ENCODE measurements at places on chromosomes 5 and 9. TPM values are rescaled to one million over a fixed set of nuclear protein-coding genes. Genes with fewer than 3 reads are reported as not detected.
A peak's percentile ranks its signal among the peaks of the same experiment; 100 is the strongest.

GRCh38 chr5:40681363-40682153, 1.8 kb downstream of the PTGER4 start:
- peak; percentile 69 for DNase-seq
- peak overlapping the region; percentile 93 for H3K4me3 ChIP-seq
- peaks cover 32% of the 10 kb centered on the region for H3K4me1 ChIP-seq
- no peaks in the 10 kb centered on the region for H3K27me3 ChIP-seq
- peak overlapping the region; percentile 96 for H3K27ac ChIP-seq
- peaks cover 66% of the 10 kb centered on the region for H3K36me3 ChIP-seq

DNA sequence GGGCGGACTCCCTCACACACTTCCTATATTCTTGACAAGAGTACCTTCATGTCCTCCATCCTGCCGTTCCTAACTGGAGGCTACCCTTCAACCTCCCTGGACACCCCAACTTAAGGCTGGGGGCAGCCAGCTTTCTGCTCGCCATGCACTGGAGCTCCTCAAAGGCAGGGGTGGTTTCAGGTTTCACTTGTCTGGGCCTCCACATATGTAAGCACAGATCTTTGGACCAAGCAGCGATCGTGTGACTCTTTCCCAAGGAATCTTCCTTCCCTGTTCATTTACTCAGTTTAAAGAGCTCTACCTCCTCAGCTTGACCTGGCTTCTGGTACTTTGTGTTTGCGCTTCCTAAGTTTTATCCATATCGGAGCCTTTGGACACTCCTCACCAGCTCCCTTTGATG, 34.2 kb upstream of the TRPC7 start:
- H3K4me3 ChIP-seq, result no peak overlapping the region
- H3K27ac ChIP-seq, result no peak overlapping the region
- no peaks in the 10 kb centered on the region for H3K4me1 ChIP-seq
- no peaks in the 10 kb centered on the region for H3K27me3 ChIP-seq

- H3K27ac ChIP-seq, result no peak overlapping the region
- no peak overlapping the region for H3K4me3 ChIP-seq
- peaks cover 44% of the 10 kb centered on the region for H3K4me1 ChIP-seq
- H3K27me3 ChIP-seq, result no peaks in the 10 kb centered on the region
- peaks cover 12% of the 10 kb centered on the region for H3K36me3 ChIP-seq
Measured at GRCh38 chr5:154276973-154277331, 86.4 kb downstream of the GALNT10 start.

GRCh38 chr9:78158286-78158685, 77.6 kb upstream of the CEP78 start:
- no peaks in the 10 kb centered on the region for H3K27me3 ChIP-seq
- no peaks in the 10 kb centered on the region for H3K36me3 ChIP-seq
- no peak overlapping the region for H3K27ac ChIP-seq
- no peak for DNase-seq
- no peak overlapping the region for H3K4me3 ChIP-seq
- no peaks in the 10 kb centered on the region for H3K4me1 ChIP-seq

- H3K4me3 ChIP-seq, result no peak overlapping the region
- no peaks in the 10 kb centered on the region for H3K36me3 ChIP-seq
- H3K4me1 ChIP-seq, result peaks cover 77% of the 10 kb centered on the region
- no peak for DNase-seq
- H3K27ac ChIP-seq, result peak overlapping the region; percentile 25
Measured at GRCh38 chr5:56145106-56145505, 88.0 kb downstream of the ANKRD55 start.

GRCh38 chr9:91421971-91422757, 1.5 kb downstream of the NFIL3 start:
- peak overlapping the region; percentile 98 for H3K4me3 ChIP-seq
- H3K27me3 ChIP-seq, result no peaks in the 10 kb centered on the region

DNA sequence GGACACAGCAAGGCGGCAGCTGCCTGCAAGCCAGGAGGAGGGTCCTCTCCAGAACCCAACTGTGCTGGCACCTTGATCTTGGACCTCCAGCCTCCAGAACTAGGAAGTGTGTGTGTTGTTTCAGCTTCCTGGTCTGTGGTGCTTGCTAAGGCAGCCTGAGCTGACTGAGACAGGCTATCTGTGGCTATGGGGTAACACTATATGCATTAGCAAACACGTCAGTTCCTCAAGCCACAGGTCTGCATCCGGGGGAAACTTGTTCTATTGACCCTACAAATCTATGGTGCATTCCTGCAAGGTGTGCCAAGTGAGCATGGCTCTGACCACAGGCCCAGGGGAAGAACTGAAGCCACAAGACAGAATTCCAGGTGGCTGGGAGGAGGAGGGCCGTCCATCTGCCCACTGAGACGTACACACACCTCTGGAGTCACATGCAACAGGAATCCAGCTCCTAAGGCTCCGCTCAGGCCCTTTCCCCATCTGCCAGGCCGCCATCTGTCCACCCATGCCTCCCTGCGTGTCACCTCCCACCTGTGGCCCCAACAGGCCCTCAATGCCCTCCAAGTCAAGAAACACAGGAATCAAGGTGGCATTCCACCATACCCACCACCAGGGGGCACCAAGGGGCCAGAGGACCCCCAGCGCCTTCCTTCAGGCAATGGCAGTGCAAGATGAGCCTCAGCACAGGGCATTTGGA, 174.9 kb downstream of the ROR2 start:
- DNase-seq, result peak; percentile 84
- no peak overlapping the region for H3K27ac ChIP-seq
- peaks cover 14% of the 10 kb centered on the region for H3K27me3 ChIP-seq
- no peaks in the 10 kb centered on the region for H3K36me3 ChIP-seq

GRCh38 chr9:20397348-20397747, 225.0 kb downstream of the MLLT3 start:
- H3K4me1 ChIP-seq, result peaks cover 49% of the 10 kb centered on the region
- H3K36me3 ChIP-seq, result peaks cover 10% of the 10 kb centered on the region
- H3K4me3 ChIP-seq, result no peak overlapping the region
- no peak for DNase-seq
- no peaks in the 10 kb centered on the region for H3K27me3 ChIP-seq

GRCh38 chr9:37301042-37301853, 121.2 kb upstream of the GRHPR start:
- peak; percentile 37 for DNase-seq
- peaks cover 36% of the 10 kb centered on the region for H3K36me3 ChIP-seq
- peak overlapping the region; percentile 87 for H3K27ac ChIP-seq

DNA sequence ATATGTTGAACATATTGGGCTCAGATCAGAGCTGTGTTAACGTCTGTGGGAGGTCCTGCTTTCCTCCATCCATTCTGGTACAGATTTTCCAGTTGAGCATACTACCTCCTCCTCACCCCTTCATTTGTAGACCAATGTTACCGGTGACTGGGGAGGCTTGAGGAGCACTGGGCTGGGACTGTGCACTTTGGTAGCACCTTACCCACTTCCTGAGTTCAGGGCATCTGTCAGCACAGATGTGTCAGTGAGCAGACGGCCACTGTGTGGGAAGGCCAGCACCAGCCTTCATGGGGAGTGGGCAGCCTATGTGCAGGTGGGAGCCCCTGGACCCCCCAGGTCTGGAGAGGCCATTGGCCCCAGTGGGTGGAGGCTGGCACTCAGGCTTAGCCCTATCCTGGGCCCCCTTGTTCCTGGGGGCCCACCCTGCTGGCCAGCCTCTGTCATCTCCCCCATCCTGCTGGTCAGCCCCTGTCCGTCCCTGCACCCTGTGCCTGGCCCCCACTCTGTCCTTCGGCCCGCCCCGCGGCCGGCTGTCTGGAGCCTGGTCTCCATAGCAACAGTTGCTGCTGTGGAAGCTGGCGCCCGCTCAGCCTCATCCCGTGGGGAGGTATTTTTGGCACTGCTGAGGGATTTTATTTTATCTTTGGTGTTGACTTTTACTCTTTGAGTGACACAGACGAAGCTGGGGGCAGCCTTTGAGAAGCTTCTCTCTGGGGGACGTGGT, 21.3 kb downstream of the WNK2 start:
- no peaks in the 10 kb centered on the region for H3K36me3 ChIP-seq
- no peak overlapping the region for H3K4me3 ChIP-seq
- no peak overlapping the region for H3K27ac ChIP-seq
- no peaks in the 10 kb centered on the region for H3K27me3 ChIP-seq
- no peaks in the 10 kb centered on the region for H3K4me1 ChIP-seq

DNA sequence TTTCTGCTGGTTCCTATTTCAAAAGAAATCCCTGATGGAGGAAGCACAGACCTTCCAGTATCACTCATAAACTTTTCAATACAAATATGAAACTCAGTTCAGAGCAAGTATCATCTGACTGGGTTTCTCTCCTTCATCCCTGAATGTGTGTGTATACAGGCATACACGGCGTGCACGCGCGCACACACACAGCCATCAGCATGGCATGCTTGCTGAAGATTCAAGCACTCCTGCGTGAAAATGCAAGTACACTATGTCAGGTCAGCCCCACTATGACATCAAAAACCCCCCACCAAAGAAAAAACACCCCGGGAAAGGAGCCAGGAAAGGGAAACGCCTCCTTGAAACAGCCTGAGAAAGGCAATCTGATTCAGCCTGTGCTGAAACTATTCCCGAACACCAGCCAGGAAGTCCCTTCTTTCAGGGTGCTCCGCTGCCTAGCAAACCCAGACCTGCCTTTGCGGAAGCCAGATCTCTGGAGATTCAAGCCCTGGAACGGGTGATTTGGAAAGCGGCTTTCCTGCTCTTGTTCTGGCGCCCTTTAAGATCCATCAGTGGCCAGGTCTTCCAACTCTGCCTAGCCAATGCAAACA, 831 bp downstream of the KLHL3 start:
- DNase-seq, result peak; percentile 59
- peaks cover 24% of the 10 kb centered on the region for H3K4me1 ChIP-seq
- H3K4me3 ChIP-seq, result no peak overlapping the region
- H3K27me3 ChIP-seq, result no peaks in the 10 kb centered on the region

DNA sequence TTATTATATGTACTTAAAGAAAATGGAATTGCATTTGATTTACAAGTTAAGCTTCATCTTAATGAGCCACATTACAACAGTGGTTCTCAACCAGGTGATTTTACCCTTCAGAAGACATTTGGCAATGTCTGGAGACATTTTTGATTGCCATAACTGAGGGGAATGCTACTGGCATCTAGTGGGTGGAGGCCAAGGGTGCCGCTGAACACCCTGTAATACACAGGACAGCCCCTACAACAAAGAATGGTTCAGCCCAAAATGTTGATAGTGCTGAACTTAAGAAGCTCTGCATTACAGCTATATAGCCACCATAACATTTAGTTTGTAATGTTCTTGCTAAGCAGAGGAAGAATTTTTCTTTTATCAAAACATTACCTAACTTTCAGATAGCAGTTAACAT, 103.1 kb downstream of the PAM start:
- H3K27me3 ChIP-seq, result no peaks in the 10 kb centered on the region
- H3K27ac ChIP-seq, result no peak overlapping the region
- DNase-seq, result no peak
- H3K36me3 ChIP-seq, result no peaks in the 10 kb centered on the region

- peak; percentile 51 for DNase-seq
- peaks cover 15% of the 10 kb centered on the region for H3K4me1 ChIP-seq
- H3K36me3 ChIP-seq, result no peaks in the 10 kb centered on the region
- no peak overlapping the region for H3K4me3 ChIP-seq
Measured at GRCh38 chr5:142548739-142549275, 137.1 kb downstream of the FGF1 start.

- H3K4me1 ChIP-seq, result peaks cover 11% of the 10 kb centered on the region
- no peaks in the 10 kb centered on the region for H3K36me3 ChIP-seq
- no peak for DNase-seq
Measured at GRCh38 chr9:98391406-98391805, 136.0 kb upstream of the TBC1D2 start.

DNA sequence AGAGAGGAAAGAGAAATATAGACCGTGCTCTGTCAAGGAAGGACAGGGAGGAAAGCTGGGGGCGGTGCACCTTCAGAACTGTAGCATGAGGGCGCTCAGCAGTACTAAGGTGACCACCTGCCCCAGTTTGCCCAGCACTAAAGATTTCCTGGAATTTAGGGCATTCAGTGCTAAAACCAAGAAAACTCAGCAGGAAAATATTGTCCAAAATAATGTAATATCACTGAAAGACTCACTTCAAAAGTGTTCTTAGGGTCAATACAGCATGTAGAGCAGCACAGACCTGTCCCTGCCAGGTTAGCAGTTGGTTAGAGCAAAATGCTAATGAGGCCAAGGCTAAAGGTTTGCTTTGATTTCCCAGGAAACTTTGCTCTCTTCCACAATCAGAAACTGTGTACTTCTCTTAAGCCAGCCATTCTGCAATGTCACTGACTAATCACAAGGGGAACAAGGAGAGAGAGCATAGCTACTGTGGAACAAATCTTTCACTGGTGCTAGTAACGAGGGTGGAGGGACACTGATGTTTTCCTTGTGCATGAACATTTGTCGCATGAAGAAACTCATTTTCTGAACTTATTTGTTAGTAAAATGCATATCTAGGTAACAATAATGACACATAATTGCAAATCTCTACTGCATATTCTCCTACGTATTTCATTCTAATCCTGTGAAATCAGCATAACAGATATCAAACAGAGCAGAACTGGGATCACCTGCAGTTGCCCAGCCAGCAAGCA, 53.0 kb upstream of the GRAMD2B start:
- no peak overlapping the region for H3K4me3 ChIP-seq
- peaks cover 15% of the 10 kb centered on the region for H3K4me1 ChIP-seq
- H3K27me3 ChIP-seq, result no peaks in the 10 kb centered on the region
- H3K36me3 ChIP-seq, result no peaks in the 10 kb centered on the region
- no peak overlapping the region for H3K27ac ChIP-seq

DNA sequence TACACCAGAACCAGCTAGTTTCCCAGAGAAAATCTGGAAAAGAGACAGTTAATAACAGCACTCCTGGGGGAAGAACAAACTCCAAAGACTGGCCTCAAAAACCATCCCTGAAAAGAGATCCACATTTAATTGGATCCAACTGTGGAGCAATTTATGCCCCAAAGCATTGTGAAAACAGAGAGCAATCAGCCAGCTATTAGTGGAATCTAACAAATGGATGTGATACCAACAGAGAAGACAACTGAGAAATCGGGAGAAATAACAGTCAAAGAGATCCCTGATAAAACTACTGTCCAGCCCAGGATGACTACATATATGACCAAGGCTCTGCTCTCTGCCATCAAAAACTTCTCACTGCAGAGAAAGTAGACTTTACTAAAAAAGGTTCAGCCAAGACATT, 40.5 kb upstream of the TRIO start:
- no peaks in the 10 kb centered on the region for H3K36me3 ChIP-seq
- peaks cover 11% of the 10 kb centered on the region for H3K27me3 ChIP-seq
- no peaks in the 10 kb centered on the region for H3K4me1 ChIP-seq
- no peak for DNase-seq
- no peak overlapping the region for H3K4me3 ChIP-seq

GRCh38 chr5:113022661-113023060, 46.1 kb downstream of the DCP2 start:
- no peak for DNase-seq
- H3K36me3 ChIP-seq, result peaks cover 55% of the 10 kb centered on the region
- H3K27ac ChIP-seq, result peak overlapping the region; percentile 38
- H3K4me3 ChIP-seq, result peak overlapping the region; percentile 10
- H3K27me3 ChIP-seq, result no peaks in the 10 kb centered on the region

- H3K27me3 ChIP-seq, result no peaks in the 10 kb centered on the region
- no peaks in the 10 kb centered on the region for H3K36me3 ChIP-seq
- DNase-seq, result no peak
- no peak overlapping the region for H3K27ac ChIP-seq
- no peaks in the 10 kb centered on the region for H3K4me1 ChIP-seq
- no peak overlapping the region for H3K4me3 ChIP-seq
Measured at GRCh38 chr9:8655071-8655470, 855.5 kb upstream of the DMAC1 start.

GRCh38 chr5:14741131-14741530, 76.6 kb downstream of the OTULIN start:
- H3K27me3 ChIP-seq, result no peaks in the 10 kb centered on the region
- H3K4me3 ChIP-seq, result no peak overlapping the region
- peaks cover 30% of the 10 kb centered on the region for H3K4me1 ChIP-seq
- H3K27ac ChIP-seq, result peak overlapping the region; percentile 63
- no peak for DNase-seq

The SAP30L gene
- total RNA-seq, result 22.1 TPM

The CTSL gene
- 4.6 TPM for total RNA-seq

The GAS1 gene
- total RNA-seq, result 0.21 TPM

The CDKN2B-AS1 gene
- 0.23 TPM for total RNA-seq

The CCNI2 gene
- total RNA-seq, result 4.3 TPM

The AGXT2 gene
- not detected for total RNA-seq

The SOHLH1 gene
- total RNA-seq, result not detected

The PDZD2 gene
- total RNA-seq, result 0.04 TPM

The FIBCD1 gene
- not detected for total RNA-seq
